ENCODE measurements at places on chromosomes 12 and 14.

- DNase-seq = no peak
These were observed 38.2 kb downstream of the BAZ2A start for GRCh38 chr12:56591961-56592360.

- DNase-seq = no peak
These were observed 2.6 kb downstream of the GNB3 start for GRCh38 chr12:6843118-6843902.

DNA sequence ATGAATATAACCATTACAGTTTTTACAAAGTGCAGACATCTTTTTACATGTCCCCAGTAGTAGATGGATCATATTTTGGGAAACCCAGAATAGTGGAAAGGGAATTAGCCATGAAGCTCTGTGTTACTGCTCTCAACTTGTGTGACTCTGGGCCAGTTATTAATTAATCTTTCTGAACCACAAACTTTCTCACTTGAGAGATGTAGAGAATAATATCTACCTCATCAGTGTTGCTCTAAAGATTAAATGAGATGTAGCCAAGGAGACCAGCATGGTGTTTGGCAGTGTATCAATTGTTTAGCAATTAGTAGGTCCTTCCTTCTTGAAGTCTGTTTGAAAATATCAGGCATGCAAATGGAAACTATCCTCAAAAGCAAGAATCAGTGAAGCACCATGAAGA, 169.2 kb downstream of the TMTC2 start:
- DNase-seq = no peak

- no peak for DNase-seq
These were observed 9.9 kb downstream of the POP5 start for GRCh38 chr12:120571299-120571698.

DNA sequence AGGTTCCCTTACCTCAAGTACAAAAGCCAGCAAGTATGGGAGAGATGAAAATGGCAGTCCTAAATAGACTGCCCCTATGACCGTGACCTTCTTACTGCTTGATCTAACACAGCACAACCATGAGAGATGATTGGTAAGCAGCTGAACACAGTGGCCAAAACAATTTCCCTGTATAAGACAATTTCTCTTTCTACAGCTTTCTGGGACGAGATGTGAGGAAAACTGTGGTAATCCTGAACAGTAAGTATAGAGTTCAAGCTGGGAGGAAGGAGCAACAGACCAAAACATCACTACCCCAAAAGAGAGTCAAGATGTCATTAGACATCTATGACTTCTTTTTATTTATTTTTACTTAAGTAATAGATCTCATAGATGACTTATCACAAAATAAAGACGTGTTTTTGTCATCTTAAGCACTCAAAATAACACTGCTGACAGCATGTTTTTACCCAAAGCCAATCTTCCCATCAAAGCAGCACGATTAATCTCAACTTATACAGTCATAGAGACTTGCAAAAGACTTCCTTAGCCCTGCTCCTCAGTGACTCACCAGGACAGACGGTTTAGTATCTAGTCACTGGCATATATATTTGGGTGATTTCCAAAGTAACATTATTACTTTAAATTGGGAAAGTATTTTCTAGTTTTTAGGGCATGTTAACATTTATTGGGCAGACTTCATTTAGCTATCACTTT, 3.7 kb downstream of the TMEM52B start:
- peak; percentile 77 for DNase-seq

- no peak for DNase-seq
These were observed 188.0 kb downstream of the MON2 start for GRCh38 chr12:62654326-62655241.

GRCh38 chr12:6978611-6979011, 7.9 kb downstream of the EMG1 start:
- no peak for DNase-seq

DNA sequence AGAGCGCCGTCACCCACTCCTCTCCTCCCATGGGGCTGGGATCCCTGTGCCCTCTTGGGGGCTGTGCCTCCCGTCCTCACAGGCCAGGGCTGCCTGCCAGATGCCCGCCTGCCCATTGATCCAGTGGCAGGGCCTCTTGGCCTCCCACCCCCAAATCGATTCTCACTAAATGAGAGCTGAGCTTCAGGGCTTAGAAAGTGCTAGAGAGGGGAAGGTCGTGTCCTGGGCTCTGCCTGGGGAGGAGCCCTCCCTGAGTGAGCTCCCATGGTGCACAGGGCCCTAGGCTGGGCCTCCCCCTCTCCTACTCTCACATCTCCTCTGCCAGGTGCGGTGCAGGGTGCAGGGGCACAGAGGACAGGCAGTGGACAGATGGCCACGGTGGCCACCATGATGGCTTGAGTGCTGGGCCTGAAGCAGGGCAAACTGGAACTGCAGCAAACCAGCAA, 9.2 kb downstream of the BEGAIN start:
- DNase-seq = no peak

DNA sequence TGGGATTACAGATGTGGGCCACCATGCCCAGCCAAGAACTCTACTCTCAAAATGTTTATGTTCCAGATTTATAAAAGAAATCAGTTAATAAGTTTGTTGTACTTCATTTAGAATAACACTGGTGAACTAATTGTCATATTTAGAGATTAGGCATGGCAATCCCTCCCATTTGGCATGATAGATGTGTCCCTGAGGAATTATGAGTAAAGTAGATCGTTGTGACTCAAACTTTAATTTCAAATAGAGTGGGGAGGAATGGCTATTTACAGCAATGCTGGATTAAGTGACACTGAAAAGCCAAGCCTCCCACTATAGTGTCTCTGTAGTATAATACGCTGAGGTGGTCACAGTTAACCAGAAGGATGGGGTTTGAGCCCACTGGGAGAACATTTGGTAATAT, 39.3 kb upstream of the RTRAF start:
- DNase-seq = no peak

- peak; percentile 76 for DNase-seq
These were observed 97.6 kb downstream of the TGFB3 start for GRCh38 chr14:75884198-75884611.

GRCh38 chr12:49138587-49138986, 7.4 kb upstream of the TUBA1B start:
- no peak for DNase-seq

DNA sequence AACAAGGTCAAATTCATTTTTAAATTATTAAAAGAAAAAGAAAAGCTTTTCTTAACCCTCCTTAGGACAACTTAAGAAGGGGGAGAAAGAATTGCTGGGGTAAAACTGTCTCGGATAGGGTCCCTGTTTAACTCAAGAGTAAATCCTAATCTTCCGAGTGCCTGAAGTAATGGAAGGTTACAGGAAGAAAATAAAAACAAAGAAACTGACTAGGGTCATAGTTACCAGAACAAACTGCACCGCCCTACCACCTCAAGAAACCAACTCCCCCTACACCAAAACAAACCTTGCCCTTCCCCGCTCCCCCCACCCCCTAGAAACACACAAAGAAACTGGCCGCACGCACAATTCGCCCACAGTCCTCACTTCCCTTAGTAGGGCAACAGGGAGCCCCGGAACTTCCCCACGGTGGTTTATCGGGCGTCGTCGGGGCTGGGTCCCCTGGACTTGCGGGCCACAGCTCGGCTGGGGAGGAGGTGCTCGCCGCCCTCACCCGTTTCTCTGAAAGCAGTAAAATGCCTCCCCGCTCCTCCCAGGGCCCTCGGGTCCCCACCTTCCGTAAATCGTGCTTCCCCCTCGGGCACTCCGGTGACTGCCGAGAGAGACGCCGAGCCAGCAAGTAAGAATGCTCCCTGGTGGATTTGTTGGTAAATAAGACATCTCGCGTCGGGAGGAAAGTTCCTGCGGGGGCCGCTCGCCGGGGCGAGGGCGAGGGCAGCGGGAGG, 2.4 kb downstream of the SINHCAF start:
- no peak for DNase-seq

DNA sequence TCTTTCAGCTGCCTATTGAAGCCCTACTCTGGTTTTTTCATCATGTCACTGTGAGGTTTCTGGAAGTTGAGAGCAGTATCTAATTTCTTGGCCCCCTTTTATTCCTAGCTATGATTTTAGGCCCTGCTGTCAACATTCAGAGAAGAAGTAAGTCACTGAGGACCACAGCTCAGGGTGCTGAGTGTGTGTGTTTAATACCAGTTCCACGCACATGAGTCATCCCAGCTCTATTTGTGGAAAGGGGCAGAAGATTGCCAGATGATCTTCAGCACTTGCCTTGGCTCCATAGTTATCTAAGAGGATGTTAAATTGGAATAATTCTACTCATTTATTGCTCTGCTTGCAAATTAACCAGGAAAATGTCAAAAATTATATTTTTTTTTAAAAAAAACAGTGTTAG, 65.5 kb upstream of the SLC38A4 start:
- DNase-seq = peak; percentile 24

- DNase-seq = no peak
These were observed at the start of gene PRKD1 for GRCh38 chr14:29927376-29928116. Gene PRKD1 (minus strand): TSS chr14:29927847.

GRCh38 chr14:31159682-31160296, 47.8 kb downstream of the HECTD1 start:
- no peak for DNase-seq

GRCh38 chr12:121793440-121793837, at the start of gene RHOF:
Gene RHOF (minus strand): TSS chr12:121793688. CDS start chr12:121793633, 55 bp downstream.
- no peak for DNase-seq

GRCh38 chr12:66047411-66048021, 83.0 kb downstream of the LLPH start:
- peak; percentile 30 for DNase-seq

DNA sequence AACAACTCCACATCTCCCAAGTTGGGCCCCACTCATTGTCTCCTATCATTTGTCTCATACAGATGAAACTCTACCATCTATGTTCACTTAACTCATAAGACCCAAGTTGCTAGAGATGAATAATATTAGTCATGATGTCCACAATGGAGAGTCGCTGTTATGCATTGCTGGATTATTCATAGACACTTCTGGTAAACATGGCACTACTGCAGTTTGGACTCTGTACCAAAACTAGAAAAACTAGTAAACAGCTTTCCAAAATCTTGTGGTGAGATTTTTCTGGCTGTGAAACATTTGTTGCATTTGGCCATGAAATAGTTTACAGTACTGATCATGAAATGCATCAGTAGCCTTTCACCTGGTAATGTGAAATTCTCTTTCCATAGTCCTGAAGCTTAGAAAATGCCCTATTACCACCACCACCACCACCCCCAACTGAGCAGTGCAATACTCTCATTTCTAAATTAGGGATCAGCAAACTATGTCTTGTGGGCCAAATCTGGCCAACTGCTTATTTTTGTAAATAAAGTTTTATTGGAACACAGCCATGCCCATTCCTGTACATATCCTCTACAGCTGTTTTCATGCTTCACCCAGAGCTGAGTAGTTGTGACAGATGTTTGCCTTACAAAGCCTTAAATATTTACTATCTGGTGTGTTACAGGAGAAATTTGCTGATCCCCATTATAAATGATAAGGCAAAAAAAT, 236.5 kb downstream of the DPF3 start:
- no peak for DNase-seq

DNA sequence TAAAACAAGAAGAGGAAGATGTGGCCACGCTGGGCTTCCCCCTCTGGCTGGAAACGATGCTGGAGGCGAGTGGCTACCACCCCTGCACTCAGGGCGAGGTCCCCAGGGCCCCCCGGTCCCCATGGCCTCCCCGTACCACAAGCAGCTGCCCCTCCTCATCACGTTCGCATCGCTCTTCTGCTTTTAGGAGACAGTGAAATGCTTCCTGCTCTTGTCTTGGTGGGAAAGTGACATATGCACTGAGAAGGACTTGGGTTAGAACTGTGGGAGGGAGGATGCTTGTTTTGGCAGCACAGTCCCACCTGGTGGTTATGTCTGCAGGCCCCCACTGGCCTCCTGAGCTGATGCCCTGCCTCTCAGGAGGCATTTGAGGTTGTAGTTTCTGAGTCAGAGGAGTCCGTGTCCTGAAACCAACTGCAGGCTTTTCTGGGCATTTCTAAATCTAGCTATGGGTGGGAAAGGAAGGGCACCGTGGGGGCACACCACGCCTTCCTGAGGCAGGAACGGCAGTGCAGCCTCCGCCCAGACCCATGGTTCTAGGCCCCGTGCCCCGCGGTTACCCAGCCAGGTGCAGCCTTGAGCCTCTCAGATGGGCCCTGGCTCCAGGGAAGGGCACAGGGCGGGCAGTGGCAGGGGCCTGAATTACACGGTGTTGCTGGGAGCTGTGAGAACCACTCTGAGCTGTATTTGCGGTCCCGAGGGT, 139.3 kb downstream of the ADGRD1 start:
- no peak for DNase-seq

Measured in skeletal muscle cell (primary cell).